NT2/D1 (cell line): ENCODE measurements at places on chromosomes 5 and 9.

- no peak for DNase-seq
These were observed 24.0 kb upstream of the FAM120AOS start for GRCh38 chr9:93477397-93477796.

GRCh38 chr5:33903118-33903517, 11.3 kb upstream of the ADAMTS12 start:
- no peak for DNase-seq

GRCh38 chr5:122351416-122352157, 39.5 kb downstream of the SNCAIP start:
- no peak for DNase-seq

DNA sequence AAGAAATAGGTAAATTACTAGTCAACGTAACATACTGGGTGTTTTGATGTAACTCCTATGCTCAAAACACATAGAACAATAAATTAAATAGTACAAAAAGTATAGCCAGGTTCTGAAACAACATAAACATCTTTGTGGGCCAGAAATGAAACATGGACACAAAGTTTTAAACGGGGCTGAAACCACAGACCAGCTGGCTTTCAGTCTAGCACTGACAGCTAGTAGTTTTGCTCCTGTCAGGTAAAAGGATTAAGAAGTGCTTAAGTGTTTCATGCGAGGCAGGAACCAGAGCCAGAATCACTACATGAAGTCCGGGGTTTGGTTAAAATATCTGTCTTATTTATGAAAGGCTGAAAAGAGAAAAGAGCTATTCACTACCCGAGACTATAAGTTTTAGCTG, 19.5 kb downstream of the DCAF10 start:
- no peak for DNase-seq

DNA sequence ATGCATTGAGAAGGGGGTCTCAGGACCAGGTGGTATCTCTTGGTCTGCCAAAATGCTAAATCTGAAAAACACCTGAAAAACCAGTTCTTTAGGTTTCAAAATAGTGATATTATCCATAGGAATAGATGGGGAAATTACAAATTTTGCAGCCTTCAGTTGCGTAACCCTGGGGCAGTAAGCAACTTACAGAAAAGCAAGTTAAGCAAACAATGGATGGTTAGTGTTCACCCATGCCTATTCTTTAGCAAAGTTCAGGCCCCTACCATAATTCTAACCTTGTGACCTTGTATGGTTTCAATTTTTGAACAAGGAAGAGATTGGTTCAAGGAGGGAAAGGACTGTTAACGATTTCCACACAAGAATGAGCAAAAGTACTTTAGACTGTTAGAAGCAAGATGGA, 24.5 kb downstream of the GLRX start:
- DNase-seq, result no peak

DNA sequence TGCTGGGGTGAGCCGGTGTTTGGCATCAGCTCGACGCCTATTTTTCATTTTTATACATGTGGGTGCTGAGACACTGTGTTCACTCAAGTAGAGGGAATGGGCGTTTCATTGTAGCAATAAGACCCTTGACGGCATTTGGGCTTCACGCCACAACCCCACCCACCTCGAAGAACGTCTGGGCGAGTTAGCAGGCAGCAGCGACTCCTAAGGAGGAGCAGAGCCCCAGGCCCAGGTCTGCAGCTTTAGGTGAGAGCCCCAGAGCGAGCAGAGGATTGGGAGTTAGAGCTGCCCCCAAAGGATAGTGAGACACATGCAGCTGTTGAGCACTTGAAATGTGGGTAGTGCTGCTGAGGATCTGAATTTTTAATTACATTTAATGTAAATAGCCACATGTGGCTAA, 1.6 kb upstream of the ZFP62 start:
- DNase-seq, result no peak

GRCh38 chr5:73365990-73366667, 82.4 kb downstream of the FOXD1 start:
- DNase-seq, result no peak

DNA sequence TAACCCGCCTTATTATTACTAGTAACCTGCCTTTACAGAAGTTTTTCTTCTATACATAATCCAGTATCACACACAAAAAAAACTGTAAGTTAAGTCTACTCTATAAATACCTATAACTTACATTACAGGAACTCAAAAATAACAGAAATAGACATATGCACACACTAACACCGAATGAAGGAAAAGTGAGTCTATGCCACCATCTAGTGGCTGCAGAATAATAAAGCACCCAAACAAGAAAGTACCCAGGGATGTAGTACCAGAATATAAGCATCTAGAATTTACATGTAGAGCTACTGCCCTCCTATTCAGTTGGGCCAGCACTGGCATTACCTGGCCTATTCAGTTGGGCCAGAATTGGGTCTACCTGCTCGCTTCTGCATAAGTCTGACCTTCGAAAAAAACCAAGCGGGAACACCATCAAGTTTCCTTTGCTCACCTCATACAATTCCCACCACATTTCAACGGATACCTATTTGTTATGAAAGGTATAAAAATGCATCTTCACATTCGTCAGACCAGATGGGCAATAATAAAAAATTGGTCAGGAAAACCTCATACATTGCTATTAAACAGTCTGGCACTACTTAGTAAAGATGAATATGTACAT, 4.0 kb upstream of the NIPSNAP3A start:
- peak; percentile 18 for DNase-seq

GRCh38 chr9:124019771-124020519, 8.4 kb downstream of the LHX2 start:
- DNase-seq, result no peak

DNA sequence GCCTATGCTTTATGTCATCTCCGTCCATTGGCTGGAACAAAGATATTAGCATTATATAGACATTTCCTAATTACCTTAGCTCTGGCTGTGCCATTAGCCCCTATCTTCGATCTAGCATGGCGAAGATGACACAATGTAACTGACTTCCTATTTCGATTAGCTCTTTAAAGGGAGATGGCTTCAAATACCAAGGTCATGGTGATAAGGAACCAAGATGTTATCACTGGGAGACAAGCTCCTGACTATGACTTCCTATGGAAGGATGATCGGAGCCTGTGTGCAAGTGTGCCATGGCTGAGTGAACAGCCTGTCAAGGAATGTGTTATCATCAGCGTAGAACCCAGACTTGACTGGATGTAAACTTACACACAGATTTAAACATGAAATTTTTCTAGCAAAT, 602.1 kb downstream of the PSAT1 start:
- no peak for DNase-seq

- DNase-seq, result peak; percentile 13
These were observed 28.3 kb upstream of the NIPAL4 start for GRCh38 chr5:157431544-157432200.

DNA sequence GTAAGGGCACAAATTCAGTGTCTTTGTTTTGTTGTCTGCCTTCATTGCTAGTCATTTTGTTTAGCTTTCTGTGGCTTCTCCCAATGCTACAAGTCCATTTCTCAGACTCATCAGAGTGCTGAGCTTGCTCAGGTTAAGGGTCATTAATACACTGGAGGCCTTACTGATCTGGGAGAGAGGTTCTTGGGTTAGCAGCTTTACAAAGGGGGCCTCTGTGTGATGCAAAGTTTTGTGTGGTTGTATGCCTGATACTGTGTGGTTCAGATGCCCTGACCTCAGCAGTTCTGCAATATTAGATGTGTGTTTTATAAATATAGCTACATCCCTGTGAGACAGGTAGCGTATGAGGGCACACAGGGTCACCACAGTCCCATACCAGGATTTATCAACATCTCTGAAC, 34.8 kb upstream of the SMARCA2 start:
- DNase-seq, result no peak

GRCh38 chr5:96880444-96881164, 4.3 kb downstream of the ERAP2 start:
- DNase-seq, result no peak

DNA sequence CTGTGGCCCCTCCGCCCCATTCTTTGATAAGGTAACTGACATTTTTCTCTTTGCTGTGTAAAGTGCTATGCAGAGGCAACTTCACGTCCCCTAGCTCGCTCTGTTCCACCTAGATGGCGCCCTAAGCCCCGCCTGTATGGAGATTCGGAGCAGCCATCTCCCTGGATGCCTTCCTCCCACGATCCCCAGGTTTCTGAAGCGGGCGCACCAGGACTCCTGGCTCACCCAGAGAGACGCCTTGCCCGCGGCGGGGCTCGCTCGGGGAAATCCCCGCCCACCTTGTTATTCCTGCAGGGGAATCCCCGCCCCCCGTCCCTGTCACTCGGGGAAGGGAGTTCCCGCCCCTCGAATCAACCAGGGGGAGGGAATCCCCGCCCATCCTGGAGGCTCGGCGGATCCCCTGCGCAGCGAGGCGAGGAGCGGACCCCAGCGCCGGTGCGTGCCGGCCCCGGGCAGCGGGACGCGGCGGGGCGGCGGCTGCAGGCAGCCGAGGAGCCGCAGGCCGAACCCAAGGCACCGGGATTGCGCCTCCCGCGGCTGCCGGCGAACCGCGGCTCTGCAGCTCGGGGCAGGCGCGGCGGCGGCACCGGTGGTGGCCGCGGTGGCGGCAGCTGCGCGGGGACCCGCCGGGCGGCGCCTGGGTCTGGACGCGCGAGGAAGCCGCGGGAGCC, at the start of gene PDZD2:
TSS of gene PDZD2 (plus strand) at position 384 of the 671 bp plus-strand sequence.
- peak; percentile 35 for DNase-seq

- no peak for DNase-seq
These were observed 85.7 kb downstream of the LMX1B start for GRCh38 chr9:126699401-126699881.

- no peak for DNase-seq
These were observed 553 bp upstream of the FOXB2 start for GRCh38 chr9:77018969-77019235.

GRCh38 chr5:170861917-170862766, at the start of gene RANBP17:
TSS of gene RANBP17 (plus strand) at chr5:170862018.
- peak; percentile 73 for DNase-seq

GRCh38 chr5:73523861-73524260, 25.6 kb downstream of the BTF3 start:
- DNase-seq, result no peak

DNA sequence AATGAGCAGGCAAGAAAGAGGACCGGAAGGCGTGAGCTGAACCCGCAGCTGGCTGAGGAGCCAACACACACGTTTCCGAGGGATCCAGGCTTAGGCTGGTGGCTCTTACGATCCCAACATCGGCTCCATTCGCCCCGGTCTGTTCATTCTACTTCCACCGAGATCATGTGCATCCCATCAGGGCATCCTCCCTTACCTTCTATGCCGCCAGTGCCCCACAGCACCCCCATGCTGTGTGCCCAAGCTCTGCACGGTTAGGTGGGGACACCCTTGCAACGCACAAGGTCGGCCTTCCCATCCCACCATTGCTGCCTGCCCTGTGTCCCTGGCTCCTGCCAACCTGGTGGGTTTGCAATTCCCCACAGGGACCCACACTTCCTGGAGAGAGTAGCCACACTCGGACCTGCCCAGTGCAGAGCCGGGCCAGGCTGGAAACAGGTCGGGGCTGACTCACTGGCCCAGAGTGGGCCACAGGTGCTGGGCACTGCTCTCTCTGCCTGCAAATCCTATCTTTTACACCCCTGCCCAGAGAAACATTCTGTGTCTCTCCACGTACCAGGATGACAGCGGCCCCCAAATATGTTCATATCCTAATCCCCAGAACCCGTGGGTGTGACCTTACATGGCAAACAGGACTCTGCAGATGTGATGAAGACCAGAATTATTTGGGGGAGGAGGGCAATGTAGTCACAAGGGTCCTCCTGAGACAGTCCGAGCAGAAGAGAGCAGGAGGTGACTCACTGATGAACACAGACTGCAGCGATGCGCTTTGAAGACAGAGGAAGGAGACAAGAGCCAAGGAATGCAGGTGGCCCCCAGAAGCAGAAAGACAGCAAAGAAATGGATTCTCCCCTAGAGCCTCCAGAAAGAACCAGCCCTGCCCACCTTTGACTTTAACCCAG, 182.2 kb downstream of the AUH start:
- no peak for DNase-seq

DNA sequence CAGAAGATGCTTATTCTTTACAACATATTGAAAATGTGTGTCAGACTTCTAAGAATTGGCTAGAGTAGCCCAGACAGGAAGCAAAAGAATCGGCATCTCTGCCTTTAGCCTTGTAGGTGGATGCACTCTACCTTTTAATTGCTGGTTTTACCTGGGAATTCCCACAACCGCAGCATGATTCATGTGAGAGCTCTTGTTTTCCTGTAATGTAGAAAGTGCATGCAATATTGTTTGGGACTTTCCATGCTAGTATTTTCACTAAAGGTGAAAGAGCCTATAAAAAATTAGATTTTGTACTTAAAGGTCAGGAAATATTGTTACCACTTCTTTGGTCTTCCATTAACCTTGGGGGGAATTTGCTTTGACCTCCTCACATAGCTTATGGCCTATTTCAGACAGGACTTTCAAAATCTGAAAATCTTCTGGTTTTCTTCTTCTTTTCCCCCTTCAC, 89.8 kb downstream of the NTRK2 start:
- DNase-seq, result no peak

- DNase-seq, result no peak
These were observed at the start of gene ALDH1A1 for GRCh38 chr9:72952914-72953313. TSS of gene ALDH1A1 (minus strand) at chr9:72953053. CDS start at chr9:72953000, 53 bp downstream.

DNA sequence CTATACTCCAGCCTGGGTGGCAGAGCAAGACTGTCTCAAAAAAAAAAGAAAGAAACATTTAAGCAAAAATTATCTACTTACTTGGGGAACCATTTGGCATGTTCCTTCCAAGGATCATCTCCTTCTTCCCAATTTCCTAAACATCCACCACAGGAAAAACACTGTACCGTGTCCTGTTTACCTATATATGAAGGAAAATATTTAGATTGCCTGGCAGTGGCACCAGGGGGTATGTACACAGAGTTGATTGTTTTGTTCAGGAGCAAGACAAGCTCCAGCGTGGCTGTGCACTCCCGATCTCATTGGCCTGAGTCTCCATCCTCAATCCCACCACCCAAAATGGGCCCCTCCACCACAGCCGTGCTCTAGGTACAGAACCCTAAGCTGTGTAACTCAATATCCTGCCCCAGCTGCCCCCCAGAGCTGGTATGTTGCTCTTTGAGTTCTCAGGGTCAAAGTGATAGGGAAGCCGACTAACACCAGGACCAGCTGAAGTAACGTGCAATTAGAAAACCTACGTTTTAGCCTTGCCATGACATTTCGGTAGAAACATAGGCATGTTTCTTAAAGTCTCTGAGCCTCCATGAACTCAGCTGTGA, 13.8 kb downstream of the NAIP start:
- no peak for DNase-seq

DNA sequence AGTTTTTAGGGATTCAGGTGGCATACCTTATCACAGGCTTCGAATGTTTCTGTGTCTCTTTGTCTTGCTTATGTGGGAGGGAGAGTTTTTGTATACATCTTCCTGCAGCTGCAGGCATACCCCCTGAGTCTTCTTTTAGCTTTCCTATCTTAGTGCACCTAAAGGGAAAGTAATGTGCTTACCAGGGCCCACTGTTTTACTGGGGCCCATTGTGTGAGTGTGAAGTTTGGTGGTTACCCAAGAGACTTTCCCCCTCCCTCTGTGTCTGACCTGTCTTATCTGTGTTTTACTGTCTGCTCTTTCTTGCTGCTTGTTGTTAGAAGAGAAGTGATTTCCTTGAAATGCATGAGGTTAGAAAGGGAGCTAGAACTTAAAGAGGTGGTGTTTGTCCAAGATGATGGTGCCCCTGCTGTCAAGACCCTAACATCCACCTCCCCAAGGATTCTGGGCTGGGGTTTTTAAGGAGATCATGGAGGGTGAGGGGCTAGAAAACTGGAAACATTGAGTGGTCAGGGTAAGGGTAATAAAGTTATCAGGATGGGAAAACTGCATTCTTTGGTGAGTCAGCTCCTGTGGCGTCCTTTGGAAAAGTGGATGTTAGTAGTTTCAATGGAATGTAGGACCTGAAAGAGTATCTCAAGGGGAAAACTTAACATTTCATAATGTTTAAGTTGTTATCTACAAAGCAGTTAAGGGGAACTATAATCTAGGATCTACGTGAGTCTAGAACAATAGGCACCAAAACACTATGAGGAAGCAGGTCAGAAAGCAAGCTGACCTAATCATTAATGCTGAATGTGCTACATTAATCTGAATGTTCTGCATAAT, 583.5 kb upstream of the TUSC1 start:
- no peak for DNase-seq
